ENCODE measurements at places on chromosomes 4 and X.

- DNase-seq = no peak
Measured at GRCh38 chr4:5112333-5113095, 61.2 kb downstream of the STK32B start.

DNA sequence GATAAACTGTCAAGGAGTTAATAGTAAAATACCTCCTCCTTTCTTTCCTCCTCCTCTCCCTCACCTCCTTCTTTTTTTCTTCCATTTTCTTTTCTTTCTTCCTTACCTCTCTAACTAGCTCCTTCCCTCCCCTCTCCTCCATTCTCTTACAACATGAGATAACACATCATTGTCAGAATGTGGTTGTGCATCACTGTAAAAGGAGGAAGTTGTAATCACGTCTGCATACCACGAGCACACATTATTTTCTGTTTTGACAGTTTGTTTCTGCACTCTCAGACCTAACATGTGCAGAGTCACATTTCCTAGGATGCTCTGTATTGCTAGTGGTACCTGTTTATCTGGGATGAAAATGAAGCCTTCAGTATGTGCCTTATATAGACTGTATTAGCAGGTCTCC is 9.1 kb downstream of the SLIT2 start:
- no peak for DNase-seq

DNA sequence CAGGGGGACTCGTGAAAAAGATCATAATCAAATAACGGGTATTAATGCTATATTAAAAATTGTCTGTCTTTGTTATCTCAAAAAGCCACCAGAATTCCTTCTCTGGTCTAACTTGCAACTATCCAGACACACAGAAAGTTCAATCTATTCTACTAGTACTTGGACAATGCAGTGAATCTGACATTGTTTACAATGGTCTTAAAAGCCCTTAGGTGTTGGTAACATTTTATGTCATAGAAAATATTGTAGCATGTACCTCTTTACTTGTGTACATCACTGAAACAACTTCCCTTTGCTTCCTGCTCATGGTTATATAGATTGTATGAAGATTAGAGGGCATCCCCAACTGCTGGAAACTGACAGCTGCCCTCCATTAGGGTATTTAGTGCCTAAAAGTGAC is 71.1 kb upstream of the PPP3CA start:
- no peak for DNase-seq

GRCh38 chr4:244471-244870 is 60.8 kb downstream of the ZNF732 start:
- DNase-seq = peak; percentile 52

- DNase-seq = no peak
Measured at GRCh38 chr4:148814030-148814429, 371.8 kb upstream of the NR3C2 start.

DNA sequence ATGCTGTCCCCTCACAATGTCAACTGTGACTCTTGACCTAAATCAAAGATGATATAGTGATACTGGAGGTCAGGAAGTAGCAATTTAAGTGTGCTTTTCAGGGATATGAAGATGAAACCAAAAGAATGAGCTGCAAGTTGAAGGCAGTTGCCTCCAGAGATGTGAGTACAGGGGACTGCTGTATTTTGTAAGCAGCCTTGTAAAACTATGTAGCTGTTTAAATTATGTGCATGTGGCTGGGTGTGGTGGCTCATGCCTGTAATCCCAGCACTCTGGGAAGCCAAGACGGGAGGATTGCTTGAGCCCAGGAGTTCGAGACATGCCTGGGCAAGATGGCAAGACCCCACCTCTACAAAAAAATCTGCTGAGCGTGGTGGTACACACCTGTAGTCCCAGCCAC is 15.1 kb upstream of the TNIP2 start:
- DNase-seq = no peak

DNA sequence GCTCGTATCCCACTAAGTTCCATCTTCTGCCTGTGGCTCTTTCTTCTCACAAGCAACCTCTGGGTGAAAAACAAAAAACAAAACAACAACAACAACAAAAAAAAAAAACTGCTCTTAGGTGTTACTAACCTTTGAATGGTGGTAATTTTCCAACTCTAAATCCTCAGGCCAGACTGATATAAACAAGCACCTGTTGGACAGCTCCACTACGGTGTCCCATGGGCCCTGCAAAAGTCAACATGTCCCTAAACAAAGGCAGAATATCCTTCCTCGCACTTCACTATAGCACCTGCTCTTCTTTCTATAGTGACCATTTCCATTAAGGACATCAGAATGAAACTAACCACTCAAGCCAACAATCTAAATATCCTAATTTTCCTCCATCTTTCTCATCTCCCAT is 54.6 kb upstream of the PARM1 start:
- DNase-seq = no peak

DNA sequence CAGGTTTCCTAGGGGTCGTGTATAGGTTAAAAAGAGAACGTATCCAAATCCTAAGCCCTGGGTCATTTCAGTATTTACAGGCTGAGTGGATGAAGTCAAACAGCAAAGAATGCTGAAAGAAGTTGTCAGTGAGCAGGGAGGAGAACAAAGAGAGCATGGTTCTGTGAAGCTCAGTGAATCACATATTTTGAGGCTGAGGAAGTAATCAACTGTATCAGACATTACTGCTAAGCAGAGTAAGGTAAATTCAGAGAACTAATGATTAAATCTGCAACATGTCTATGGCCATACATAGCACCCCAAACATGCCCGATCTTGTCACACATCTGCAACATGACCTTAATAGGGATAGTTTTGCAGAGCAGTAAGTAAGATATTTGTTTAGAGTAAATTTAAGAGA is 1130.3 kb downstream of the RAPGEF2 start:
- no peak for DNase-seq

DNA sequence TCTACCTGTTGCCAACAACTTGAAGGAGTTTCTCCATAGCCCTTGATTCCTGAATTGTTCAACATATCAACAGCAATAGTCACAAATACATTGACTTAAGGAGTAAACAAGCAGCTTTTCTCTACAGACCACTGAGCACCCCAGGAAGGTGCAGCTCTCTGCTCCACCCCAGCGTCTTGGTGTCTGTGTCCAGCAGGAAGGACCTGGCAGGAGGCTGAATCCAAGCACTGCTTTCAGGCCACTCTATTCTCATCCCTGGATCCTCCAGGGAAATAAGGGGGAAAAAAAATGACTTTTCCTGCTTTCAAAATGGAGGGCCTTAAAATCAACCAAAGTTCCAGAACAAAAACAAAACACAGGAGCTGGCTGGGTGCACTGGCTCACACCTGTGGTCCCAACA is 160.3 kb upstream of the MAB21L2 start:
- DNase-seq = no peak

DNA sequence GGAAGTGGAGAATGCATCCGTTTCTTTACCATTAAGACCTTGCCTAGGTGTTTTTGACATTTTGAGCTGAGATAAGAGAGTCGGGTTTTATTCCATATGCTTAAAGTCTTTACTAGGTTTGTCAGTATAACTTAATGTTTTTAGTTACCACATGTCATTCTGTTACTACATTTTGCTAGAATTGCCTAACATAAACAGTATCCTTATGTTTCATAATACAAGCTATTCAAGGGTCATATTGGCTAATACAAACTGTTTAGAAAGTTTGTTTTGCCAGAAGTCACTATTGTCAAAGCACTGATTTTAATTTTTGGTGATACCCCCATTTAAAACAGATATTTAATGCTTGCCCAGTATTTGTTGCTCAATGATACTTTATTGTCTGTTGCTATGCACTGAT is 427.7 kb upstream of the MAGEB2 start:
- no peak for DNase-seq

- DNase-seq = no peak
Measured at GRCh38 chr4:92952426-92952825, 648.7 kb downstream of the GRID2 start.

GRCh38 chr4:37830640-37831039 is 4.2 kb downstream of the PGM2 start:
- no peak for DNase-seq

GRCh38 chrX:41406201-41406600 is 40.9 kb upstream of the NYX start:
- no peak for DNase-seq

GRCh38 chrX:20718592-20719380 is 452.1 kb upstream of the RPS6KA3 start:
- no peak for DNase-seq

DNA sequence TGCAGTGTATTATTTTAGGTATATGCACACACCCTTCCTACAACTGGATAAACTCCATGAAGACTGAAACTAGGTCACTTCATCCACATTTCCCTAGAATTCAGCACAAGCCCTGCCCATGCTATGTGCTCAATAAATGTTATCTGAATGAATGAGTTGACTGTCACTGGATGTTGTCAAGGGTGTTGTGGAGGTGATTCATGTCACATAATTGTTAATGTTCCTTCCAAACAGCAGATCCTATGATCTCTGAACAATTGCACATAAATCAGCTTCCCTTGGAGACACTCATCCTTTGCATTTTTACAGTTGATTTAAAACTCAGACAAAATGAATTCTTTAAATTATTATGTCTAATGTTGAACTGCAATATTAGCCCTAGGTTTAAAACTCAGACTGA is 154.7 kb downstream of the TSPAN5 start:
- no peak for DNase-seq

GRCh38 chr4:83219344-83220331 is 65.0 kb downstream of the COQ2 start:
- DNase-seq = peak; percentile 70

GRCh38 chrX:66163849-66164411 is at the start of gene HEPH:
TSS of gene HEPH (plus strand) at chrX:66164247. CDS start at chrX:66170571, 6,324 bp downstream.
- DNase-seq = no peak

DNA sequence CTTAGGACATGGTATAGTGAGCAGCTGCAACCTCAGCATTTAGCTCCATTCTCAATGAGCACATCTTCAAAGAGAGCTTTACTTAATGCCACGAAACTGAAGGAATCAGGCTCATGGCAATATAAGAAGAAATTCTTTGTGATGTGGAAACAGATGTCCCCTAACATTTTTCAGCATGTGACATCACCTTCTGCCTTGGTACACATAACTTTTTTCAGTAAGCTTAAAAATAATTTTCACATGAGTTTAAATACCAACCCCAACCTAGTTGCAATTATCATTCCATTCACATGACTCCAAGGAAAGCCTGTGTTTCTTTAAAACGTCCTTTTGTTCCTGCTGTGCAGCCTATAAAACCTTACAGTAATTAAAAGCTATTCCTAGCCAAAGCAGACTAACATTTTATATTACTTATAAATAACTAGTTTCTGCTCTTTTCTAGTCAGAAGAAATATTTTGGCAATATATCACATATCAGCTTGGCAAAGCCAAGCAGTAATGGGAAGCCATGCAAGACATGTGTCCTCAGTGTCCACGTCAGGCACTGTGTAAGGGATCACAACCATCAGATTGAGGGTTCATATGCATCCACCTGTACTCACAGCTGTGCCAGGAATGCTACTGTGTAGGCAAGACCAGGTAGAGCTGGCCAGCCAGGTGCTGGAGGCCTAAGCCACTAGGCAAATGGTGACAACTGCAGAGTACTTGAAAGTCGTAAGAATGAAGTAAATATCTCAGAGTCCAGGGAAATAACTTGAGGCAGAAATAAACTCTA is 466.6 kb downstream of the INPP4B start:
- no peak for DNase-seq

- DNase-seq = no peak
Measured at GRCh38 chr4:81634165-81634564, 162.5 kb upstream of the RASGEF1B start.

DNA sequence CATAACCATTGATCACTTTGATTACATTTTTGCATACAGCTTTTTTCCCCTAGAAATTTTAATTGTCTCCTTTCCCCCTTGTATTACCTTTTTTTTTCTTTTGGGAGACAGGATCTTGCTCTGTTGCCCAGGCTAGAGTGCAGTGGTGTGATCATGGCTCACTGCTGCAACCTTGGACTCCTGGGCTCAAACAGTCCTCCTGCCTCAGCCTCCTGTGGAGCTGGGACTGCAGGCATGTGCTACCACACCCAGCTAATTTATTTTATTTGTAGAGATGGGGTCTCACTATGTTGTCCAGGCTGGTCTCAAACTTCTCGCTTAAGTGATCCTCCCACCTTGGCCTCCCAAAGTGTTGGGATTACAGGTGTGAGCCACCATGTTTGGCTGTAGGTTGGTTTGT is 47.0 kb downstream of the ZFX start:
- no peak for DNase-seq

DNA sequence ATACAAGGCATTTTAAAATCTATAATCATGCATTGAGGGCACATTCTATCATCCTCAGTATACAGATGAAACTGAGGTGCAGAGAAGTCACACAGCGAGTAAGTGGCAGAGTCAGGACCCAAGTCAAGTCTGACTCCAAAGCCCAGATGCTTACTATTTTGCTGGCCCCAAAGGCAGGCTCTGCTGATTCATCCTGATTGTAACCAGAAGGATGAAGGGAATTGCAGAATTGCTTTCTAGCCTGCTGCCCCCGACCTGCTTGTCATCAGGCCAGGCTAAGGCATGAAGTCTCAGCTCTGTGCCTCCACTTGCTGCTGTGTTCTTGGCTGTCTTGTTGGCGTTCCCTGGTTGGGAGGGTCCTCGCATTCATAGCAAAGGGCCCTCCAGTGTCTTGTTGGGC is 62.7 kb downstream of the SLC9A6 start:
- no peak for DNase-seq

- no peak for DNase-seq
Measured at GRCh38 chr4:145822181-145822580, 116.4 kb downstream of the ZNF827 start.

GRCh38 chrX:100083211-100083610 is 326.9 kb downstream of the PCDH19 start:
- DNase-seq = no peak

- DNase-seq = no peak
Measured at GRCh38 chr4:101856149-101856548, 65.6 kb downstream of the BANK1 start.

GRCh38 chr4:125760956-125761355 is 446.2 kb downstream of the FAT4 start:
- DNase-seq = no peak

DNA sequence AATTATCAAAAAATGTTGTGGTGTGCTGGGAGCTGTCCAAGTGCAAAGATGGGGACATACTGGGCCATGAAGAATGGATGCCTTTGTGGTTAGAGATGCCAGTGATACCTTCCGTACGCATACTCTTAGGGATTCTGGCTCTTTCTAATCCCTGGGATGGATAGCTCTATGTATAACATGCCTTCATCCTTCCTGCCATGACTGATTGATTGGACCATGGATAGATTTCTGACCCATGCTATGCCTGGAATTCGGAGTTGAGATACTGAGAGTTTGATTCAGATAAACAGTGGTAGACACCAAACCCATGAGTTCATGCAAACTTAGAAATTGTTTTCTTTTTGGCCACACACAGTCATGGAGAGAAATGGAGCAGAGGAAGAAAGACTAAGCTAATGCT is 147.2 kb upstream of the WDFY3 start:
- DNase-seq = no peak

DNA sequence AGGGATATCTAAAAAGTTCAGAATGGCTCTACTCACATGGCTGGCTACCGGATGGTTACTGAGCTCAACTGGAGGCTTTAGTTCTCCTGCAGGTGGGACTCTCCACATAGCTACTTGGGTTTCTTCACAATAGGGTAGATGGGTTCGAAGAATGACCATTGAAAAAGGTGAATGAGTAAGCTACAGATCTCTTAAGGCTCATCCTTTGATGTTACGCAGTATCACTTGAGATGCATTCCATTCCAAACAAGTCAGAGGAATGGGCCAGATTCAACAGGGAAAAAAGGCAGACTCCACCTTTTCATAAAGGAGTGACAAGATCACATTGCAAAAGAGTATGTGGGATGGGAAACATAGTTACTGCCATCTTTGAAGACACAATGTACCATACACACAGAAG is 52.6 kb downstream of the DDX53 start:
- DNase-seq = no peak

All from activated CD4-positive, alpha-beta T cell treated with anti-CD3 and anti-CD28 coated beads, Interleukin-2, amount 10 ng/mL, durations not matched to agents 7 days and 5 days (primary cell).